ENCODE measurements at places on chromosomes 16 and 17.

- DNase-seq = no peak
Measured at GRCh38 chr16:55530316-55530856, 21.5 kb downstream of the LPCAT2 start.

DNA sequence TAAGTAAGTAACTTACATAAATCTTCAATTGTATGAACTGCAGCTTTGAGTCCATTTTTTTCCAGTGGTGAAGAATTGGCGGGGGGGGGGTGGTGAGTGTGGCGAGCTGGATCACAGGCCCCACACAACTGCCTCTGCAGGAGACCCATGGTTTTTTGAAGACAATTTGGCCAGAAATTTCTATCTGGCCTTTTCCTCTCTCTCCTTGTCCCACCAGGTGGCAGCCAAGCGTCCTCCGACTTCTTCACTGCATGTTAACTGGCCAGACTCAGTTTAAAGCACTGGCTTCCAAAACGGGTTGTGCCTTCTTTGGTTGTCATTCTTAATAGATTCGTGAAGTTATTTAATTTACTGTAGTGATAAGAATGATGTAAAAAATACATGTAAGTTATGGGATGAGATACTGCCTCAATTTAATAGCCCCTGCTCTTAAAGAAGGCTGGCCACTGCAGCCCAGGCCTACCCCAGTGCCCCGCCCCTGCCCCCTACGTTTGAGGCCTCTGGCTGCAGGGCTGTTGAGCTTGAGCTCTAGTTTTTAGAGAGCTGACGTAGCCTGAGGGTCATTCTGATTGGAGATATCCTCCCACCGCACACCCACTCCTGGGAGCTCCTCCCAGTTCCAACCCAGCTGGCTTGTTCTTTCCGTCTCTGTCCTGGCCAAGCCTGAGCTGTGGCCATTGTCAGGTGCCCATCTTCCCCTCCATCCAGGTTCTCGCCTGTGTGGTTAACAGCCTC lies 36.4 kb downstream of the AKAP1 start:
- no peak for DNase-seq

- no peak for DNase-seq
Measured at GRCh38 chr17:77637818-77638575, 320.5 kb upstream of the TNRC6C start.

- no peak for DNase-seq
Measured at GRCh38 chr16:9366048-9366969, 274.9 kb downstream of the HAPSTR1 start.

- DNase-seq = no peak
Measured at GRCh38 chr17:50560931-50561745, 623 bp downstream of the CACNA1G start.

DNA sequence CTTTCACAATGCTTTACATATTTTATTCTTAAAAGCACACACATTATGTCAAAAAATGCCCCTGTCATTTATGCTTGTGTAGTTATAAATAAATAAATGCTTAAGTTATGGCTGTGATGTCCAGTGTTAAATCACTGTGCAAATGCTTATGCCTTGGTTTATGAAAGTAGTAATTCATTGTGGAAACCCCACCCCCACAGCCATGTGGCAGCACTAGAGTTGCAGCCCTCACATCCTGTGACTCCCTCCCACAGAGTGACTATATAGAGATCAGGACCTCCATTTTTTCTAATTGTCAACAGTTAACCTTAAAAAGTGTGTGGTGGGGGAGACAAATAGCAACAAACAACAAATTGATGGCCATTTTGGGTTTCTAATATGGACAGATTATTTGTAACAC lies 2.4 kb downstream of the SKAP1 start:
- peak; percentile 45 for DNase-seq

DNA sequence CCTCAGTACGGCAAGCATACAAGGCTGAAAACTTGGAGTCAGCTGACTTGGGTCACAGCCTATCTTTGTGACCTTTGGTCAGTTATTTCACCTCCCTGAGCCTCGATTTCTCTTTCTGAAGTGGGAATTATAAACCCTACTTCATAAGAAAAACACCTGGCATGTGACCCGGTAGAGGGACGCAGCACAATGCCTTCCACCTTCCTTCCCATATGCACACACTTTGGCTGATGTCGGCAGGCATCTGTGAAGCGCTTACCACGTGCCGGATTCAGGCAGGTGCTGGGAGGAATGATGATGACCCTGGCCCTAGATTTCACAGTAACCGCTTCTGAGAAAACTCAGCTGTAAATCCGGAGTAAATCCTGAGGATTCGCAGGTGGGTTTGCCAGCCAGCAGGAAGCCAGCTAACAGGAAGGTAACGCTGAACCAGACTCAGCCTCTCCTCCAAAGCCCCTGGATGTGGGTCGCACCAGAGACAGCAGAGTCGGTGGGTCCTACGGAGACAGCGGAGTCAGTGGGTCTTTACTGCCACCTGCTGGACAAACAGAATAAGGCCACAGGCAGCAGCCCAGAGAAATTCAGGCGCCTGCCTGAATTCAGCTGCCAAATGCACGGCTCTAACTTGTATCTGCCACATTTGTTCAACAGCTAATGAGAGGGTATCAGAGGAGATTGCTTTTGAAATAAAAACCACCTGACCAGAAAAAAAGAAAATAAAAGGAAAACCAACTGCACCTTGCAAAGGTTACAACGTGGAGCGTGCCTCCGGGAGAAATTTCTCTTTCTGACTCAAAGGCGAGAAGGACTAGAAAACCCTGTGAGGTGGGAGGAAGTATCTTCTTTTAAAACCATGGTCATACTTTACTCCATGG lies 16.6 kb downstream of the COPRS start:
- peak; percentile 48 for DNase-seq

- DNase-seq = no peak
Measured at GRCh38 chr16:10045947-10046346, 136.3 kb downstream of the GRIN2A start.

DNA sequence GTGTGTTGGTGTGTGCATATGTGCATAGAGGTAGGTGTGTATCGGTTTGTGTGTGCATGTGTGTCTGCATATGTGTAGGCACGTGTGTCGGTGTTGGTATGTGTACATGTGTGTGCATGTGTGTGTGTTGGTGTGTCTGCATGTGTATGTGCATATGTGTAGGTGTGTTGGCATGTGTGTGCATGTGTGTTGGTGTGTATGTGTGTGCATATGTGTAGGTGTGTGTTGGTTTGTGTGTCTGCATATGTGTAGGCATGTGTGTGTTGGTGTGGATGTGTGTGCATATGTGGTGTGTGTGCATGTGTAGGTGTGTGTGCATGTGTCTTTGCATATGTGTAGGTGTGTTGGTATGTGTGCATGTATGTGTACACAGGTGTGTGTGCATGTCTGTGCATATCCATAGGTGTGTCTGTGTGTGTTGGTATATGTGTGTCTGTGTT lies 3.9 kb upstream of the AATK start:
- no peak for DNase-seq

DNA sequence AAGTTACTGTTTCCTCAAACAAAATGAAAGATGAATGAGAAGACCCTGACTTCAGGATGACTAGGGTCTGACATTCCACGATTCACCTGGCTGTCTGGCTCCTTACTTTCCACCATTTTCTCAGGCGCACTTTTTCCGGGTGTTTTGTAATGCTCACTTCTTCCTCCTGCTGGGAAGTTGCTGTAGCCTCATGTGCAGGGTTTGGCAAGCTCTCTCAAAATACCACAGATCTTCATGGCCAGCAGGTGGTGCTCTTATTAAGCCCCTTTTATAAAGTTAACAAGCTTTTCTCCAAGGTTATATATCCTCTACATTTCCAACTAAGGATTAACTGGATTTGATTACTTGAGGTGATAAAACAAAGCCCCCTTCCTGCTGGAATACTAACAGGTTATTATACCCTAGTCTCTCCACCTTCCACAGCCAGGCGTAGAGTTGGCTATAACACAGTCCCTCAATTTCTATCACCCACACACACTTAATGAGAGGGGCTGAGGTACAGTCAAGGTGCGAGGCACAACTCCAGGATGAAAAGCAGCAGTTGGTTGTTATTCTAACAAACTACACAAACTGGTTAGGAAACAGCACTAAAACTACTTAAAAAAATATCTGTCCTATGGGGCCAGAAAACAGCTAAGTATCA lies 45.4 kb downstream of the STH start:
- peak; percentile 15 for DNase-seq
